ENCODE measurements at places on chromosomes 5 and 9.
A peak's percentile ranks its signal among the peaks of the same experiment; 100 is the strongest.

DNA sequence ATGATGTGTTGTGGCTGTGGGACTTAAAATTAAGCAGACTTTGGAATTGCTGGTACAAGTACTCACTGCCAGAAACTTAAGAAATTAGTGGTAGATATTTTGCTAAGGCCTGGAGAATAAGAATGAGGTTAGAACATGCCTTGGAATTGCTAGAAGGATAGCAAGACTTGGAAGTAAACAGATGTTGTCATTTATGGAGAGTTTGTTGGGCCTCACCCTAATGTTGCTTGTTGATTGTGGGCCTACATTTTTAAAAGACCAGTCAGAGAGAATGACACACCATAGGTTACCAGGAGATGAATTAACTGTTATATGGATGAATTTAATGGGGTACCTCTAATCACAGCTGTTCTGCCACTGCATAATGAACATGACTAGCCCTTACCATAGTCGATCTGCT is 120.1 kb upstream of the GAS1 start:
- no peak for DNase-seq

GRCh38 chr5:145983446-145983845 is 47.1 kb downstream of the SH3RF2 start:
- DNase-seq: no peak

- DNase-seq: no peak
Measured at GRCh38 chr5:59421986-59422941, 471.3 kb downstream of the PDE4D start.

GRCh38 chr9:131404987-131405386 is 11.1 kb downstream of the PRRC2B start:
- no peak for DNase-seq

DNA sequence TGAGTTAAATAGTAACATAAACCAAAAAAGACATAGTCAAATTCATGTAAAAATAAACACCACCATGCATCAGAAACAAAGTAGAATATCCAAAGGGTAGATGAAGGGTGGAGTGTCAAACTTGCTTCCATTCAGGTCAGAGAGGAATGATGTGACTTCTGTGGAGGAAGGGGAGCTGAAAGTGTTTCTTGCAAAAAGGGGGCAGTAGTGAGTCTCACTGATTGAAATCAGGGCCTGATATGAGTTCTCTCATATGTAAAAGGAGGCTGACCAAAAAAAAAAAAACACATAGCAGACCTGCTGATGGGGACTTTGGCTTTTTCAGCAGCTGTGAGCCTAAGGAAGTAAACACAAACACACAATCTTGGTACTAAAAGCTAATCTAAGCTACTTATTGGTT is 38.8 kb upstream of the RGMB start:
- DNase-seq: no peak

DNA sequence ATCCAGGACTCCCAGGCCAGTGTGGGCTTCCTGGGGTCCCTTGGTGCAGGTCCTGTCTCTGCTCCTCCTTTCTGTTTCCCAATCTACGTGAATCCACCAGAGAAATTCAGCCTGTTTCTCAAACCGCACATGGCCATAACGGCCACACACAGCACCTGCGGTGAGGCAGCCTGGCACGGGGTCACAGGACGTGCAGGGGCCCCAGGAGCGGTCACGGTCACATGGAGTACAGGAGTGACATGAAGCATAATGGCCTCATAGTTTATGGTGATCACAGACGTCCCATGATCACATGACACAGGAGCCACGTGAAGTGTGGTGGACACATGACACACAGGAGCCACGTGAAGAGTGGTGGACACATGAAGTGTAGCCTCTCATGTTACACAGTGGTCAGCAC is 248.5 kb upstream of the IRX4 start:
- DNase-seq: no peak

- no peak for DNase-seq
Measured at GRCh38 chr5:78300464-78301045, 6.1 kb upstream of the AP3B1 start.

GRCh38 chr9:13213337-13213736 is 66.2 kb downstream of the MPDZ start:
- DNase-seq: no peak

DNA sequence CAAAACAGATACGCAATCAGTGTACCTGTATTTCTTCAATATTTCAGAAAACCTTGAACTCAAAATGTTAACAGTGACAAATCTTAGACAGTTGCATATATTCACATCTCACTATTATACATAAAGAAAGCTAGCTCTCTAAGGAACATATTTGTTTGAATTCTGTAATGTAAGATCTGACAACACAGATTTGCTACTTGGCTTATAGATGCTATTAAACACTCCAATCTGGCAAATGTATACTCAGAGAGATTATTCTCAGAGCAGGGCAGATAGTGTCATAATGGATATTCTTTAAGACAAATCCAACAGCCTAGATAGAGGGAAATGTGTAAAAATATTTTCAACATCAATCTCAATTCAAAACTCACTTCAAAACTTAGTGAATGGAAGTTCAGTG is 794.5 kb upstream of the CDH9 start:
- no peak for DNase-seq

- no peak for DNase-seq
Measured at GRCh38 chr5:113759505-113759904, 246.0 kb downstream of the YTHDC2 start.

GRCh38 chr5:140423609-140424008 is 22.0 kb downstream of the ANKHD1 start:
- no peak for DNase-seq

DNA sequence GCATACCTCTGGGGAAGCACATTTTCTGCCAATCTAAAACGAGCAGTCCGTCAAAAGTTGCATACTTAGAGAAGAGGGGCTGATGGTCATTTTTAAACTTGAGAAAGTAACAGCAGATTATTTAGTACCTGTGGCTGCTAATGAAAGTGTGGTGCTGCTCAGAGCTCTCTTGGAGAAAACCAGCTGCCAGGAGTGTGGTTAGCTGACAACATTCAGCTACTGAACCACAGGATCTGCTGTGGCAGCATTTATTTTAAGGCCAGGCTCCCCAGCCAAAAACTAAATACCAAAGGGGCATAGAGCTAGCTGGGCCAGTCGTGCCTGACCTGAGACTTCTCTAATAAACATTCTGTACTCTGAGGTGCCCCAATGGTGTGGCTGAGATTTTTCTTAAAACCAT is 203.6 kb downstream of the EDIL3 start:
- no peak for DNase-seq

DNA sequence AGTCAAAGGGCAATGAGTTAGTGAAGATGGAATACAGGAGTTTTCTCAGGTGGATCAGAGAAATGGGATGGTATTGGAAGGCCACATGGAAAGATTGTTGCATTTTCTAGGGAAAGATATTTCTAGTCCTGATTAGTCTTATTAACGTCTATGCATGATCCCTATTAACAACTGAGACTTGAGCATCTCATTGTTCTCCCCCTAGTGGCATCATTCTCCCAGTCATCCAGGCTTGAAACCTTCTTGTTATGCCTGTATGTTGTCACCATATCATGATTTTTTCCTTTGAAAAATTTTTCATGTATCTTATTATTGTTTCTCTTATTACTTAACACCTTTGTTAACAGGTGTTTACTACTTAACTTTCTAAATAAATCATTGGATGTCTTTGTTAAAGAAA is 34.4 kb downstream of the KIF2A start:
- no peak for DNase-seq

DNA sequence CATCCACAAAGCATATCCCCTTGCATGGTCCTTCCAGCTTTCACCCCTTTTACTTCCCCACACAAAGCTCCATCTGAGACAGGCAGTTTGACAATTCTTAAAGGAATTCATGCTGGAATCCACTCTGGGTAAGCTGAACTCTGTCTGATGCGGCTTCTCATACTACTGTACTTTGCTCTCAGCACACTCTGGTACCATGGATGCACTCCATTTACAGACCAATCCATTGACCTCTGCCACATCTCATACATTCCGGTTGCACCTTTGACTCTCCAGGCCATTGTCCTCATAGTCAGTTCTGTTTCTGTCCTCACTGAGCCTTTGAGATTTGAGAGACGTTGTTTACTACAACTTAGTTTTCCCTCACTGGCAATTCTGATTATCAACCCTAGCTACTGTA is 12.2 kb downstream of the SPATA9 start:
- no peak for DNase-seq

- DNase-seq: no peak
Measured at GRCh38 chr5:172571413-172571812, 69.7 kb upstream of the NEURL1B start.

GRCh38 chr5:160310552-160311295 is 1.6 kb downstream of the CCNJL start:
- DNase-seq: no peak

- DNase-seq: no peak
Measured at GRCh38 chr9:34098307-34098706, 28.2 kb downstream of the DCAF12 start.

- DNase-seq: peak; percentile 23
Measured at GRCh38 chr5:112995764-112996618, 19.4 kb downstream of the DCP2 start.

DNA sequence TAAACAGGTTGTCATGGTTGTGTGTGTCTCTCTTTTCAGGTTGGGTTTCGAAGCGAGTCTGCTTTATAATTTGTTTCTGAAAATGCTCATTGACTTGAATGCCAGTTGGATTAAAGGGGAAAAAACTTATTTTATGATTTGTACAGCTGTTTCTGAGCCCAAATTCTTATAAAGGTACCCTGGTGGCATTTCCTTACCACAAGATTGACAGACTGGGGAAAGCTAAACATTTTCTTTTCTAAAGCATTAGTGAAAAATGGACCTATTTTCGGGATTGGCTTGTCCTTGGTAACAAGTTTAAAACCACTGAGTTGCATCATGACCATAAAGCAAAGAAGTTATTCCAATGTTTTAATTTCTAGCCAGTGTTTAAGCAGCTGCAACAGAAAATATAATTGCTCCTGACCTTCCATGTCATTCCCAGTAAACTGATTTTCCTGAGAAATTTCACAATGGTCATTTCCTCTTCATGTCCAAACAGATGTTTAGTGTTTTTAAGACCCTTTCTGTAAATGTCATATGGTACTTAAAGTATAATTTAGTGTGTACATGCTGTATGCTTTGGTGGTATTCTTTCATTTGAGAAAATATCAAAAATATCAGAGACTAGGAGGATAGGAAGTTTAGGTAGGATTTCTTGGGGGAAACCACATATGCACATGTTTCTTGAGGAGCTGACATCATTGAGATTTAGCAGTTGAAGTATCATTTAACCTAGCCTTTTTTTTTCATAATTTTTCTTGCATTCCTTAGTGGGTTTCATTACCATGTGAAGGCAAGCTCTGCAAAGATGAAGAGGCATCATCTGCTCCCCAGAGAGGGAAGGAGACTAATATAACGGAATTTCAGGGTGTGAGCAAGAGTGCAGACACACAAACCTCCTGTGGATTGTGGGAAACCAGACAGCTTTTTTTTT is 667.1 kb upstream of the RGMB start:
- DNase-seq: no peak

DNA sequence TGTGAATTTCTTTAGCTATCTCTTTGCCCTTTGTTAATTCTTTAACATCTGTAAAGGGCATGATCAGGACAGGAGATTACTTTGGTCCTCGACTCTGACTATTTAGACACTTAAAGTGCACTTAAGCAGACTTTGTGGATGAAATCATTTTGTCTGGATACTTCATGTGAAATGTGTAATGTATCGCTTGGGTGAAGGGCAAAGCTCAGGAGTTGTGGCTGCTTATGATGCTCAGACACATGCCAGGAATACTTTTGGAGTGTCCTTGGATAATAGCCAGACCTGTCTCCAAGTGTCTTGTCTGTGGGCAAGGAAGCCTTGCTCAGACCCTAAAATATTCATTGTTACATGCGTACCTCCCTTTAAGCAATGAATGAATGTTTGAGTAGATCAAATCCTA is 87.8 kb downstream of the RAI14 start:
- no peak for DNase-seq

DNA sequence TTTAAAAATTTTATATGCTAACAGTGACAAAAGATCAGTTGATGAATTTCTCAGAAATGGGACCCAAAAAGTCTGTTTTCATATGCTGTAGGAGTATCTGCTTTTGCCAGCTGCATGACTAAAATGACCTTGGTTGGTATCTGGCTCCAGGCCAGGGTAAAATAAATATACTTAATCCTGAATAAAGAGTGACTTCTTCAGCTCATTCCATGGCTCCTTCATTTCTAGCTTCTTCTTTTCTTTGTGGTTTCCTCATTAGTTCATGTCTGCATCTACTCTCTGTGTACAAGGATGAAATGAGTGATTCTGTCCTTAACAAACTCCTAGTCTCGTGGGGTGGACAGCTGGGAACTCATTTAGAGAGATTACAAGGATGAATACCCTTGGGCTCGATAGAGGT is 36.0 kb downstream of the RCL1 start:
- DNase-seq: peak; percentile 9

DNA sequence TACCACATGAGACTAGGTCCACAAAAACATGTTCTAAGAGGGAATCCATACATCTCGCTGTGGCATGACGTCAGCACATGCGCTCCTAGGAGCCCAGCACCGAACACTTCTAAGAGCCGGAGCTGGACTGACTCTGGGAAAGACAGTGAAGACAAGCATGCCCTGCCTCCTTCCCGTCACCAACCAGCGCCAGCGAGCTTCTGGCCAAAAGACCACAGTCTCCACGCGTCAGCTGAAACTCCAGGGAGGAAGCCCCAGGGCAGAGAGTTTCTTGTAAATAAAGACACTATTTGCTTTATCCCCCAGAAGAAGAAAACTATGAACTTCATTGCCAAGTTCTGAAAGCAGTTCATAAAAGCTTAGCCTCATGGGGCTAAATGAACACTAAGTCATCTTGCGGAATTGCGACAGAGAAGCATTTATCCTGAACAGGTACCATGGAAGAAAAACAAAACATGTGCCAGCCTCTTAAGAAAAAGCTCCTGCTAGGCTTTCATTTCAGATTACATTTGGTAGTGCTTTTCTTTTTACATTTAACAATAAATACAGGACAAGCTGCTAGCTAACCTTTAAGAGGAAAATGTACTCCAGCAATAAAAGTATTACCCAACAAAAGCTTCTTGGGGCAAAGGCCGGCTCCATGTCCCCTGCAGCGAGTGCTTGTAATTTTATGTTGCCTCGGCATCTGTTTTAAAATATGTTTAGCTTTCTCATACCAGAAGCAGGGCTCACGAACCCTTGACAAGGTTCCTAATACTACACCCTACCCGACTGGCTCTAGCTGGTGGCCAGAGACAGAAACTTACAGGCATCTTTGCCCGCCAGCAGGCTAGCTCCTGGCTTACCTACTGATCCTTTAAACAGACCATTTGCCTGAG is 96.5 kb downstream of the PRRT1B start:
- peak; percentile 59 for DNase-seq

GRCh38 chr5:53249529-53250200 is 140.1 kb upstream of the MOCS2 start:
- no peak for DNase-seq

GRCh38 chr9:134601764-134602163 is 39.8 kb upstream of the COL5A1 start:
- no peak for DNase-seq

- no peak for DNase-seq
Measured at GRCh38 chr5:106877881-106878280, 792.9 kb downstream of the EFNA5 start.

- no peak for DNase-seq
Measured at GRCh38 chr5:97986069-97986468, 787.4 kb upstream of the RGMB start.

- DNase-seq: no peak
Measured at GRCh38 chr9:99736291-99736690, 85.4 kb upstream of the NR4A3 start.

Measured in DMS79 treated with DMSO at 0.1 percent for 48 hours (cell line).